ENCODE measurements at places on chromosomes 2 and 18.

DNA sequence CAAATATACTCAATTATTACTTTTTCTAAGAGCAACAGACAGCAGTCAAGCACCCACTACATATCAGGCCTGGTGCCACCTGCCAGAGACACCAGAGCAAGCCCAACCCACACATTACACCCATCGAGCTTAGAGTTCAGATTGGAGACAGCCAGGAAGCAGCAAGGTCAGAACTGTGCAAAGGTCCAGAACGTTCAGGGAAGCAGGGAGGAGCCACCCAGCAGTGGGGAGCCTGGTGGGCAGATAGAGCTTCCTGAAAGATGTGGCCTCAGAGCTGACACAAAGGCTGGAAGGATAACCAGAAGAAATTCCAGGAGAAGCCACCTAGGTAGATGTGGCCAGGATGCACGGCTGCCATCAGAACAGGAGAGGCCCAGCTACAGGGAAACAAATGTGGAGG, 440.5 kb upstream of the ID2 start:
- DNase-seq: no peak

GRCh38 chr18:58502628-58503027, 126.3 kb downstream of the ALPK2 start:
- no peak for DNase-seq

GRCh38 chr2:105478670-105479069, 79.8 kb upstream of the FHL2 start:
- DNase-seq: no peak

- no peak for DNase-seq
These were observed at the start of gene MSL3B for GRCh38 chr2:233867993-233868532. TSS of gene MSL3B (minus strand) at chr2:233868386.

GRCh38 chr2:121254748-121255147, 30.3 kb downstream of the TFCP2L1 start:
- DNase-seq: no peak

DNA sequence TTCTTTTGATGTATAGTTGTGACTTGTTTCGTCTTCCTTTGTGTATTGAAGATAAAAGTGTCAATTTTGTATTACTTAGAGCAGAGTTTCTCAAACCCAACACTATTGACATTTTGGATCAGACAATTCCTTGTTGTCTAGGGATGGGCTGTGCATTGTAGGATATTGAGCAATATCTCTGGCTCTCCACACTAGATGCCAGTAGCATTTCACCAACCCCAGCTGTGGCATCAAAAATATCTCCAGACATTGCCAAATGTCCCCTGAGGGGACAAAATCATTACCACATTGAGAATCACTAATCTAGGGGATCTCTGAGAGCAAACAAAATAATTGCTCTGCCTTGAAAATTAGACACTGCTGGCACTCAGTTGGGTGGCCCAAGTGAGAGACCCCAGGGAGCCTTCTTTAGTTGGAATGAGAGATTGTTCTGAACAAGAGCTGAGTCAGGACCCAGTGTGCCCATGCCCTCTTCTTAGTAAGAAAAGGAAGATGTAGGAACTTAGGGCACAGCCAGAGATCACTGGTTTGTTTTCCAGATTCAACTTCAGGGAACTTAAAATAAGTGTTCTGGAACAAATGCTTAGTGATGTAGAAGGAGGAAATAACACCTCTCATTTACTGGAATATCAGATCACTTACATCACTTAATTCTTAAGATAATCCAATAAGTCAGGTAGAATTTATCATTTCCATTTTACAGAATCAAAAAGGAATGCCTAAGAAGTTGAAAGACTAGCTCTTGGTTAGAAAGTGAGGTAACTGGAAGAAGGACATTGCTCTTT, 466.6 kb upstream of the TNP1 start:
- DNase-seq: no peak

DNA sequence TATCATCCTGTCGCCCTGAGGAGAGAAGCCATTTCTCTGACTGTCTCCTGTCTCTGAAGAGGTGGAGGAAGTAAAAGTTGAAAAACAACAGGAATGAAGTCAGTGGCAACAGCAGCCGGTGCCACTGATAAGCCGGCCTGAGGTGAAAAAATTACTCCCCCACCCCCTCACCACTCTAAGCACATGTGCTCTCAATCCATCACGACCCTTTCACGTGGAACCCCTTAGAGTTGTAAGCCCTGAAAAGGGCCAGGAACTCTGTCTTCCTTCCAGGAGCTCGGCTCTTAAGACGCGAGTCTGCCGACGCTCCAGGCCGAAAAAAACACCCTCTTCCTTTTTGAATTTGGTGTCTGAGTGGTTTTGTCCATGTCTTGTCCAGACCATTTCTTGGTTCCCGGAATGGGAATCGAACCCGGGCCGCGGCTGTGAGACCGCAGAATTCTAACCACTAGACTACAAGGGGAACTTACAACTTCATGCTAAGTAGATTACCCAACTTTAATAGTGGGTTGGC, 40.7 kb upstream of the TRIM43 start:
- DNase-seq: no peak
